Osteoblast (primary cell): ENCODE measurements at places on chromosomes 11 and 22. TPM values are rescaled to one million over a fixed set of nuclear protein-coding genes. Genes with fewer than 3 reads are reported as not detected.

CNTF gene
- total RNA-seq, result 1.4 and 1.8 TPM in 2 replicates

RTN4RL2 gene
- 0.29 and 0.36 TPM in 2 replicates for total RNA-seq

ST3GAL4 gene
- total RNA-seq, result 11.8 and 13.8 TPM in 2 replicates

ME3 gene
- total RNA-seq, result 70.9 and 73.4 TPM in 2 replicates

OR8D4 gene
- total RNA-seq, result under 0.01 TPM in 2 replicates

SLC22A25 gene
- not detected in 2 replicates for total RNA-seq

HEPN1 gene
- total RNA-seq, result under 0.01 TPM in 1 of 2 replicates, not detected in the other

OR5P2 gene
- total RNA-seq, result not detected in 2 replicates

PANX3 gene
- total RNA-seq, result not detected in 2 replicates

GAB4 gene
- not detected in 2 replicates for total RNA-seq

NAALAD2 gene
- total RNA-seq, result 0.59 and 1.8 TPM in 2 replicates

OR52E8 gene
- total RNA-seq, result 0.36 TPM in 1 of 2 replicates, not detected in the other
